AG04450 (cell line): ENCODE measurements at places on chromosomes 7 and 10.

DNA sequence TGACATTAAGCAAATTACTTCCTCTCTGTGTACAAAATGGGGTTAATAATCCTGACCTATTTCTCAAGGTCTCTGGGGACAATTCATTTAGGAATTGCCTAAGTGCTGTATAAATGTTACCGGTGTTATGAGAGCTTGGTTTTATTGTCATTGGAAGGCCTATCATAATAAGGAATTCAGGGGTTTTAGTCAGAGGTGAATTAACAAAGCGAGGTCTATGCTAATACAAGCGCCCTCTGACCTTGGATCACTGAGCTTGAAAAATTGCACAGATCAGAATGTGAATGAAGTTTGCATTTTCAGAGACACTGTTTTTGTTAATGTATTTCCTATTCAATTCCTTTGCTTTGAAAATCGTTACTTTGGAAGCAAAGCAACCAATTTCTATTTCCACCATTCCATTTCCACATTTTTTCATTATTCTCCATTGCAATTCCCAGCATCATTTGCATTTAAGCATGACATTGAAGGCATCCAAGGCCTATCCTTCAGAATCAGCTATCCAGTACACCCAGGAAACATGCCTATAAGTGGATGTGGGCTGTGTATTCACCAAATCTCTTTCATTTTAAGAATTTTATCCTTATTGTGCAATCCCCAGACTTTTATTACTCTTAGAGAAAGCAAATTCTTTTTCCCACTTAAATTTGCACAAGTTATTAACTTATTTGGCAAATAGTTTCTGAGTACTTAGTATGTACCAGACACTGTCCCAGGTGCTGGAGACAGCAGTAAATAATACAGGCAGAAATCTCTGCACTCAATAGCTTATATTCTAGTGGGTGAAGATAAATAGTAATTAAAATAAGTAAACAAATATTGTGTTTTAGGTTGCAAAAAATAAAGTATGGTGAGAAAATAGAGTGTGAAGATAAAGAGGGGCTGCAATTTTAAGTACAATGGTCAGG, 133.1 kb downstream of the NRCAM start:
- no peak for DNase-seq

DNA sequence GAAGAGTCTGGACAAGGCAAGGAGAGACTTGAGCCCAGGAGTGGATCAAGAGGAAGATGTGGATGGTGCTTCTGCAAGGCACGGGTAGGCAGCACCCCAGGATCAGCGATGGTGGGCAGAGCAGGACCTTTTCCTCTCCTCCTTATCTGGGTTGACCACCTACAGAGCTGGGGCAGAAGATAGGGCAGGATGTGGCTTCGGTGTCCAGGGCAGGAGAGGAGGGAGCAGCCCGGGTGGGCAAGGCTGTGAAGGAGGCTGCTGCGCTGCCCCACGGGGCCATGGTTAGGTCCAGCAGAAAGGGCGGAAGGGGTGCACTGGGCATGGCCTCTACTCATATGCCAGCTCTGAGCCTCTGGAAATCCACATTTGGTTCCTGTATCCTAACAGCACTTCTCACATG, 20.0 kb upstream of the PARP12 start:
- DNase-seq = no peak

DNA sequence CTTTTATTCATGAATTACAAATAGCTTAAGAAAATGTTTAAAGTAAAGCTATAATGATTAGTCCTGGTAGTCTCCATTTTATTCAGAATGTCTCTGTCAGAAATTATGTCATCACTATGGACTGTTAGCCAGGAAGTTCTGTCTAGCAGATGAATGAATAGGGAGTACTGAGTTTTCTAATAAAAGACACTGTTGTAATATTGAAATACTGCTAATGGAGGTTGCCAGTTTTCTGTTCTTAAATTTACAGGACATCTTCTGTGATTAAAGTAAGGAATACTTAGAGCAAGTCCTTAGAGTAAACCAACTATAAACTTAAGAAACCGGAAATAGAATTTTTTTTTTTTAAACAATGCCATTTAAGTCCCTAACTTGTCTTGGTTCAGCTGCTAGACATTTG, 309.8 kb downstream of the ADK start:
- no peak for DNase-seq

GRCh38 chr7:126370038-126370668, 882.6 kb downstream of the GRM8 start:
- no peak for DNase-seq

DNA sequence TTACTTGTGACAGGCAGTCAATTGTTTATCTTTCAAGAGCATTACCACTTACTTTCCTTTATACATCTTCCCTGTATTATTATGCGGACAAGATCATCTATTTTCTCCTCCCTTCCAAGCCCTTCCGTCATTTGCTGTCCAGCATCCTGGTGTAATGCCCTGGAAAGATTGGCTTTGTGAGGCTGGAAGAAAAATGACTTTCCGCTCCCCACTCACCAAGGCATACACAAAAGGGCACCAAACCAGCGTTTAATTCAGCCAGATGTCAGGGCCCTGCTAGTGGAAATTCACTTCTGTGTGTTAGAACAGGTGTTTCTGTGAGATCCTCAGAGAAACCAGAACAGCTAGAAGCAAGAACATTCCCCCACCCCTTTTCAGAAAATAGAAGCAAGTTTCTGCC, 128.1 kb upstream of the NANOS1 start:
- DNase-seq = no peak

- no peak for DNase-seq
Observed at GRCh38 chr7:19930851-19931250, 157.4 kb upstream of the TMEM196 start.

- peak; percentile 21 for DNase-seq
Observed at GRCh38 chr10:101272229-101272868, 43.1 kb upstream of the LBX1 start.

DNA sequence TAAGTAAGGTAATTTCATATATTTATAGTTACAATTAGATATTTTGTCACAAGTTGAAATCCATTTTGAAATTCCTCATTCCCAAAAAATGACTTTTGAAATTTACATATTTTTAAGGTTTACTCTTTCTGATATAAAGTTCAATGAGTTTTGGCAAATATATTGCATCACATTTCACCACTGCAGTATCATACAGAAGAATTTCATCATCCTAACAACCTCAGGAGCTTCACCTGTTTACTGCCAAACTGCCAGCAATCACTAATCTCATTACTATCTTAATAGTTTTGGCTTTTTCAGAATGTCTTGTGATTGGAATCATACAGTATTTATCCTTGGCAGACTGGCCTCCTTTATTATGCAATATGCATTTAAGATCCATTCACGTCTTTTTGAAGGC, 1578.9 kb downstream of the REEP3 start:
- no peak for DNase-seq
